Effector memory CD8-positive, alpha-beta T cell (primary cell): ENCODE measurements at places on chromosomes 7 and 10.

- no peak for DNase-seq
These were observed 33.2 kb downstream of the CDH23 start for GRCh38 chr10:71429929-71430328.

- no peak for DNase-seq
These were observed 60.0 kb downstream of the VTI1A start for GRCh38 chr10:112507046-112507445.

DNA sequence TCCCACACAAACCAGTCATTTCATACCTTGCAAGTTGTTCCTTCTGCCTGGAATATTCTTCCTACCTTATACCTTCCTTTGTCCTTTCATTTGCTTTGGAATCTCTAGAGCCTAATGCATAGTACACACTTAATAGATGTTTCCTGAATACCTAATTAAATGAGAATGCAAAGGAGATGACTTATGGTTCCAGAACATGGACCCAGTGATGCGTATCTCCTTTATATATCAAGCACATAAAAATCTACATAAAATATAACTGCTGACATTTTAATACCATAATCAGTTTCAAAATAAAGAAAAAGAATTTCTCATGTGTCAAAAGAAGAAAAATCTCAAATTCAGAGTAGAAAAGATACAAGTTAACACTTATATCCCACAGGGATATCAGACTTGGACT lies 110.6 kb upstream of the ASAH2 start:
- no peak for DNase-seq

DNA sequence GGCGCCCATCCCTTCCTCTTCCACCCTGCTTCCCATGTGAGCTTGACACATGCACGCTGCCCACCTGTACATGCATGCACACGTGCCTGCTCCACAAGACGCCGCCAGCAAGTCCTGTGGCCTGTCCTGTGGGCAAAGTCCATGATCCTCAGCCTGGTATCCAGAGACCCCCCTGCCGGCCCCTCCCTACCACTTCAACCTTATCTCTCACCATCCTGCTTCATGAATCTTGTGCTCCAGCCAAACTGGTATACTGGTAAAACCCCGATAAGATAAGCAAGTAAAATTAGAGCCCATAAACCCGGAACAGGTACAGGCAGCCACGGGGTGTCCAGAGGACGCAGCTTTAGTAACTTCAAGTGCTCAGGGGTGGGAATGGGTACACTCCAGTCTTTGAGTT lies 11.8 kb upstream of the TBXAS1 start:
- DNase-seq, result no peak

DNA sequence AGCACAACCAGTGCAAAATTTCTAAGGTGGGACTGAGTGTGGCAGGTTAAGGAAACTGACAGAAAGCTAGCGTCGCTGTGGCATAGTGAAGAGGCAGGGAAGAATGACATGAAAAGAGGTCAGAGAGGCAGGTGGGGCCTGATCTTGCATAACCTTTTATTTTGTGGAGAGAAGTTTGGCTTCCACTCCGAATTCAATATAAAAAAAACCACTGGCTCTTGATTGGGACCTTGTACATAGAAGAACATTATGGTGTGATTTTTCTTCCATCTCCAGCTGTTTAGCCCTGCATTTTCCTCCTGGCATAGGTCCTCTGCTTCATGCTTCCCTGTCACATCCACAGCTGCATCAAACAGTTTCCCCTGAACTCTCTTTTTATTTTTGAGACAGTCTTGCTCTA lies 170.5 kb upstream of the MEOX2 start:
- no peak for DNase-seq

- no peak for DNase-seq
These were observed 71.1 kb downstream of the ATRNL1 start for GRCh38 chr10:115164220-115164619.

- no peak for DNase-seq
These were observed 118.0 kb downstream of the NRF1 start for GRCh38 chr7:129729511-129729910.

GRCh38 chr10:63267414-63268148 lies 134.5 kb downstream of the NRBF2 start:
- DNase-seq, result no peak

DNA sequence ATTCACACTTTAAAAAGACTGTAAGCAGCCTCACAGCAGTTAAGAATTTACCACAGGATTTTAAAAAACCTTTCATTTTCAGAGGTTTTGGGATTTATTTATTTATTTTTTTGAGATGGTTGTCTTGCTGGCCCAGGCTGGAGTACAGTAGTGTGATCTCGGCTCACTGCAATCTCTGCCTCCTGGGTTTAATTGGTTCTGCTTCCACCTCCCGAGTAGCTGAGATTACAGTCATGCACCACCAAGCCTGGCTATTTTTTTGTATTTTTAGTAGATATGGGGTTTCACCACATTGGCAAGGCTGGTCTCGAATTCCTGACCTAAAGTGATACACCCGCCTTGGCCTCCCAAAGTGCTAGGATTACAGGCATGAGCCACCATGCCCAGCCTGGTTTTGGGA lies 19.1 kb downstream of the MINDY4 start:
- no peak for DNase-seq
